ENCODE measurements at places on chromosomes 5 and 9.

- peak; percentile 73 for DNase-seq
These were observed 596 bp upstream of the CDC37L1 start for GRCh38 chr9:4678679-4679267.

- DNase-seq: no peak
These were observed 58.1 kb downstream of the STARD4 start for GRCh38 chr5:111454198-111454622.

DNA sequence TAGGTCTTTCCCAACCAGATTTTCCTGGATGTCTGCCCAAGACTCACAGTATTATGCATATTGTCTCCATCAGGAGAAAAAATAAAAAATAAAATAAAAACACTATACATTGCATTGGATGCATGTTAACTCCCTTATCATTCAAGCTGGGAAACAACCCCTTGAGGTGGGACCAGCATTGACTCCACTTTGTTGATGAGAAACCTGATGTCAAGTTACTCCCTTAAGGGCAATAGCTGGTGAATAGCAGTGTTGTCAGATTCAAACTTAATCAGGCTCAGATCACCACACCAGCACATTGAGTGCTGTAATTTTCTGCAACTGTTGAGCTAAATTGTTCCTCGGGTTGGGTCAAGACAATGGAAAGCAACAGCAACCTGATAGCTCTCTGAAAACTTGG is 264.0 kb upstream of the TRIM32 start:
- no peak for DNase-seq

DNA sequence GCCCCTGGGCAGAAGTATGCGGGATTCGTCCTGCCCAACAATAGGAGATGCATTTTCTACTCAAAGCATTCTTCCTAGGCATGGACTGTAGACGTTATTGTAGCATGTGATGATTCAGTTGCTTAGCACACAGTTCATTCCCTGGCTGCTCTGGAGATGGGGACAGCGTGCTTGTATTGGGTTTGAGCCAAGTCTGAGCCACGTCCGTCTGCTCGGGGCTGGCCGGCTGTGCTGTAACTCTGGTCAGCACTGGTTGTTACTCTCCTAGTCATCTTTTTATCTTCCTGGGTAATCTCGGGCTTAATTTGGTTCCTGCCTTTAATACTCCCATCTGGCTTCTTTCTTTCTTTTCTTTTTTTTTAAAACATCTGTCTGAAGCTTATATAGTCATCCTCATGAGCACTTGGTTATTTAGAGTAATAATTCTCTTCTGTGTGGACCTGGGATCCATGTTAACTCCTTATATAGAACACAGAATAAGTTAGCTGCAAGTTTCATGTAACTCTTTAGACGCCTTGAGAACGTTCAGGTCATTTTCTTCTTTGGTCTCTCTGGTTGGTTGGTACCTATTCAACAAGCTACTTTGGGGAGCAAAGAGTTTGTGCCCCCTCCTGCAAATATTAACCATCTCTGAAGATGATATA is 118.8 kb upstream of the RPS23 start:
- no peak for DNase-seq

- DNase-seq: peak; percentile 85
These were observed 62.5 kb downstream of the CYFIP2 start for GRCh38 chr5:157328277-157328912.

DNA sequence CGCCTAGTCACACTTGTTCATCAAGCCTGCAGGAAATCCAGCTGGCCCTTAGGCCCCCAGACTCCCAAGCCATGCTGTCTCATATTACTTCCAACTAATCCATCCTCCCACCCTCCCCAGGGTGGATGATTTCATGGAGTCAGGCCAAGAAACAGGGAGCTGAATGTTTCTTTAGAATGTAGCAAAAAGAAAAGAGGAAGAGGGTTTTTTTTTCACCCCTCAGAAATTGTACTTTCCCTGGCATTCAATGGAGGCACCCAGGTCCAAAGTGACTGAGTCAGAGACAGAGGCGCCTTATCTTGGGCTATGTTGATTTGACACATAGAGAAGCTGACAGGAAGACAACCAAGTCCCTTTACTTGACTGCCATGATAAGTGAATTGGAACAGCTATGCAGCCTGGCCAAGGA is 260.2 kb upstream of the NR4A3 start:
- no peak for DNase-seq

DNA sequence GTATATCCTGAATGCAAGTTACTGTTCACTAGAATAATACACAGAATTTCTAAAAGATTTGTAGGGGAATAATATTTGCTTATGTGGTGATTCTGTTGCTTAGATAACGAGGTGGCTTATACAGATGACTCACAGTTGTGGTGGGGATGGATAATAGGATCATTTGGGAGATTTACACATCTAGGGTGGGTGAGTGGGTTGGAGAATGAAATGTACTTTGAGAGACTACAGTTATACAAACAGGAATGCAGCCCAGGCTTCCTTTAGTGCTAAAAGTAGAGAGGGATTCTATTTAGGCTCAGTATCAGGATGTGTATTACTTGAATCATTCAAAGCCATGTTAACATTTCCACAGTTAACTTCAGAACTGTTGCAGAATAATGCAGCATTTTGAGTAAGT is 1.8 kb downstream of the CTXN3 start:
- no peak for DNase-seq

DNA sequence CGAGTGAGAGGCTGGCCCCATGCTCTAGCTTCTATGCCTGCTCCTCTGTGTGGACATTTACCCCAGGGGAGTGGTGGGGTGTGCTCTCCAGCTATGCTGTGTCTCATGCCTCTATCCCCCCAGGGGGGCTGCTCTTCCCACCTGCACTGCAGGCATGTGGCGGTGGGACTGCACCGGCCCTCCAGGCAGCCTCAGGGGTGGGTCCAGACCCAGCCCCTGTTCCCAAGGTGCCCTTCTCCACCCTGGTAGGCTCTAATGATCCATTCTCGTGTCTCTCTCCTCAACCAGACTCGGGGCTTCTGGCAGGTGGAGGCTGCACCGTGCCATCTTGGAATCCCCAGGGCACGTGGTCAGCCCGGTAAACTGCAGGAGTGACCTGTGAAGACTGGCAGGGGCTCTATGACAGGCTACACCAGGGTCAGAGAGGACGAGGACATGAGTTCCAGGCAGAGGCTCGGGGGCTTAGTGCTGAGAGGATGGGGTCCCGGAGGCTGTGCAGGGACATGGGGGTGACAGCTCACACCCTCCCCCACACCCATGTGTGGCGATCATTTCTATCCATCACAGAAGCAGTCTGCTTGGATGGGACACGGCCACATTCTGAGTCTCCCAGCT is 22.7 kb upstream of the COL5A1 start:
- DNase-seq: no peak

- DNase-seq: peak; percentile 51
These were observed 138.7 kb downstream of the RAPGEF6 start for GRCh38 chr5:131496400-131496713.

- DNase-seq: no peak
These were observed 50.8 kb downstream of the SEMA5A start for GRCh38 chr5:9495121-9495520.

- no peak for DNase-seq
These were observed 116.9 kb upstream of the MRPS30 start for GRCh38 chr5:44691802-44692201.

- no peak for DNase-seq
These were observed 36.7 kb downstream of the GPR21 start for GRCh38 chr9:123070198-123070597.

GRCh38 chr5:178535299-178536175 is 54.7 kb downstream of the COL23A1 start:
- DNase-seq: no peak

GRCh38 chr5:65113771-65114170 is 345.0 kb downstream of the CWC27 start:
- no peak for DNase-seq

DNA sequence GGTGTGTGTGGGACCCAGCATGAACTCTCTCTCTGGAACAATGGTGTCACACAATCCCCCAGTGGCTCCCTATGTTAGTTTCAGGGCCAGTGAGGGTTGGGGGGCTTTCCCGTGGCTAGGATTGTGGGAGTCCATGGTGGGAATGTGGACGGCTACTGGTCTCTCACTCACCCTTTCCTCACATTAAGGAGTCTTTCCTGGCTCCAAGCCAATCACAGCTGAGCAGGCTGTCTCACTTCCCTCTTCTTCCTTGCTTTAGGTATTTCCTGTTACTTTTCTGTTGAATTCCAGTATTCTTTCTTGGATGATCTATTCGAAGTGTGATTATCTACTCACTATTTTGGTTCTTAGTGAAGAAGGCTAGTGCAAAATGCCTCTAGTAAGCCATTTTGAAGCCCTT is 324.4 kb upstream of the MPDZ start:
- no peak for DNase-seq

DNA sequence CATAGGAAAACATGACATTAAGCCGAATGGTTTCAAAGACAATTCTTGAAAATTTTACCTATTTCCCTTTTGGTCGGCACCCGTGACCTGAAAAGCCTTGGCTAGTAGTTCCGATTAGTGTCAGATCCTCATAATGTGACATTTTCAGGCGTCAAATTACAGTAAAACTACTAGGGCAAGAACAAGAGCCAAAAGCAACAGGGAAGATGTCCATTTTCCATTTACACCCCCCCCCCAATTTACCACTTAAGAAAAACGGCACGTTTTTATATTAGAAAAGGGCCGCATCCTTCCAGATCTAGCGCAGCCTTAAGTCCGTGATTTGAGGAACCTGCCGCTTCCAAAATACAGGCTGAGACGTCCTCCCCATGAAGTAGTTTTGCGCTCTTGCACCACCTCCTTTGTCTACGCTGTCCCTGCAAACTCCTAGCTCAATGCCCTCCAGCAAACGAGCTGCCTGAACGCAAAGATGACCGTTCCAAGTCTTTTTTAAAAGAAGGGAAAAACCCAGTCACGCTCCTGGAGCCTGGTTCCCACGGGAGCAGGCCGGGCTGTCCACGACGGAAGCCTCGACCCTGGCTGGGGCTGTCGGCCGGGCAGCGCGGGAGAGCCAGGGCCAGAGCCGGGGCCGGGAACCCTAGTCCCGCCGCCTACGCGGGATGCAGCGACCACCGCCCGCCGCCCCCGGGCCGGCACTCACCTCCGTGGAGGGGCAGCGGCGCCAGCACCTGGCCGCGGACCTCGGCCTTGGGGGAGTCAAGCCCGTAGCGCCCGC is 616 bp downstream of the RNF130 start:
- no peak for DNase-seq

- DNase-seq: no peak
These were observed 121.0 kb upstream of the RETREG1 start for GRCh38 chr5:16737620-16738364.

DNA sequence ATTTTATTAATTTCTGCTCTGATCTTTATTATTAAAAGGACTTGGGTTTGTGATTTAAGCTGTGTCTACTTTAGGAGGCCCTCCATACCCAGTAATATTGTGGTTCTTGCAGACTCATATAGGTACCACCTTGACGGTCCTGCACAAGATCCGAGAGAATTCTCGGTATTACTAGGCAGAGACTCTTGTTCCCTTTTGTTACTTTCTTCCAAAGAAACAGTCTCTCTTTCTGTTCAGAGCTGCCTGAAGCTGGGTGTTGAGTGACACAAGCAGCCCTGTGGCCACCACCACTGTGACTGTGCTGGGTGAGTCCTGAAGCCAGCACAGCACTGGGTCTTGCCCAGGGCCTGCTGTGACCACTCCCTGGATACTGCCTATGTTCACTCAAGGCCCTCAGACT is 666.6 kb downstream of the SEMA5A start:
- no peak for DNase-seq

GRCh38 chr5:180799902-180800801 is 2.5 kb downstream of the MGAT1 start:
- no peak for DNase-seq

DNA sequence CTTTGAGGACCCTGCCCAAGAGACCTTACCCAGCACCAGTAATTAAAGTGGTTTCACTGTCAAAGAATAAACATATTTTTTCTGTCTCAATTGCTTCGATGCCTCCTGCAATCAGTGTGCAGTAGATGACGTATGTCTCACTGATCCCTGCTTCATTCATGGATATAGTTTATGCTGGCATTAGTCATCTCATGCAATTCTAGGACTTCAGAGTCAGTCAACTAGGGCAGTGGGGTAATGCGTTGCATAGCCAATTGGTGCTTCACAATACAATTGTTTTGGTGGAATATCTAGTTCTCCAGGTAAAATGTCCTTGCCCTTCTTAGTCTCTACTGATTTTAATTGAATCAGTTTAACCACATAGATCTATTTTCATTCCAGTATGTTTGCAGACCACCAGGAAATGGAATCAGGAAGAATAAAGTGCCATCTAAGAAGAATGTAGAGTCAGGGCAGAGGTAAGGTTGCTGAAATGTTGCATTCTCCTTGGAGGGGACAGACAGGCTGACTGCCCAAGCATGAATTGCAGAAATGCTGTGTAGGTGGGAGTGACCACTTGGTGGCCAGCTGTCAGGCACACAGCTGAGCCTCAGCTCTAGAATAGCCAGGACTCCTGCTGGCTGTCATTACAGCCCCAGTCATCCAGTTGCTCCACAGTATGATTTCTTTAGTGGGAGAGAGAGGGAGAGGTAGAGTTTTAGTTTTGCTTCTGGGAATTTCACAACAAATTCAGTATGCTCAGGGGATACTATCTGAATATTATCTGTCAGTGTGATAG is 73.5 kb upstream of the MEGF10 start:
- no peak for DNase-seq

DNA sequence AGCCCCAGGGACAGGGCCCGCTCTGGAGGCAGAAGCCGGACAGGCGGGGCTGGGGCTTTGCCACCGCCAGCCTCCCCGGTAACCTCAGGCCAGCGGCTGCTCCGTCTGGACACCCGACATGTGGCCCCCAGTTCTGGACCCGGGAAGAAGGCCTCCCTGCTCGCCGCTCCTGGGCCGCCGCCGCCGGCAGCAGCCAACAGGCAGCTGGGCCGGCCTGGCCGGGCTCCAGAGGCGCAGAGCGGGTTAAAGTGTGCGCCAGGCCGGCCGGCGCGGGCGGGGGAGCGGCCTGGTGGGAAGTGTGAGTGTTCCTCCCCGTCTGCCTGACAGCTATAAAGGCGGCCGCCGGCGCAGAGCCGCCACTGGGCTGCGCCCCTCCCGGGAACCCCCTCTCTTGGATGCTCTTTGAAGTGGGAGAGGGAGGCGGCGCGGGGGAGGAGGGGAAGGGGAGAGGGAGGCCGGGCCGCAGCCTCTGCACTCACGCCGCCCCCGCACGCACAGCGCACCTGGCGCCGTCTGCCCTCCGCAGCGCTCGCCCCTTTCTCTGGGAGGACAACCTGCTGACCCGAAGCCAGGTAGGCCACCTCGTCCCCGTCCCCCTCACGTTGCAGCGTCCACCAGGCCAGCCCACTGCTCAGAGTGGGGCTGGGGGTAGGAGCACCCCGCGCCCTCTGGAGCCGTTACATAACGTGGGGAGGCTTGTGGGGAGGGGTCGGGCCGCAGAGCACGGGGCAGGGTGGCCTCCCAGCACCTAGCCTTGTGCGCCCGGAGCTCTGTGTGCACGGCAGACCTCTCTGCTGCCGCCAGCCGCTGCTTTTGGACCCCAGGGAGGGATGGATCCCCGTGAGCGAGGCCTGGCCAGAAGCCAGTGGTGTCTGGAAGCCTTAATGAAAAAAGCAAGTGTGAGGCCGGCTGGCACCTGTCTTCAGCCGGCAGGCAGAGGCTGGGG is at the start of gene ADAMTSL2:
ADAMTSL2 (plus strand) TSS at position 359 of the 946 bp plus-strand sequence. CDS start 2,009 bp downstream, outside the sequence.
- DNase-seq: no peak

DNA sequence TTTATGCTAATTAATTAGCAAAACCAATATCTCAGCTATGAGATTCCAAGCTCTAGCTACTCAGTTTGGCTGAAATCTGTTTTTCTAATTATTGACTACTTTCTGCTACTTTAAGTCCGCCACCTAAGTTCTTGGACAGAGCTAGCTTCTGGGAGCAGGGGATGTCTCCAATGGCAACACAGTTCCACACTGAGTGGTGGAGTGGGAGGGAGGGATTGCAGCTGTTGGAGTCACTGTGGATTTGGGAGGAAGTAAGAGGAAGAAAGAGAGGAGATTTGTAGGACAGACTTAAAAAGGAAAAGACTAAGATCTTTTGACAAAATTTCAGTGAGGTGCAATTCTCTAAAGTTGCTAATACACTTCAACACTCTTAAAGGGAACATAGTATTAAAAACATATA is 450.8 kb downstream of the NFIB start:
- DNase-seq: no peak
